Fibroblast of skin of right quadriceps (primary cell): ENCODE measurements at places on chromosomes 7 and 10.

GRCh38 chr10:109517748-109518147 lies 405.6 kb downstream of the XPNPEP1 start:
- no peak for DNase-seq

DNA sequence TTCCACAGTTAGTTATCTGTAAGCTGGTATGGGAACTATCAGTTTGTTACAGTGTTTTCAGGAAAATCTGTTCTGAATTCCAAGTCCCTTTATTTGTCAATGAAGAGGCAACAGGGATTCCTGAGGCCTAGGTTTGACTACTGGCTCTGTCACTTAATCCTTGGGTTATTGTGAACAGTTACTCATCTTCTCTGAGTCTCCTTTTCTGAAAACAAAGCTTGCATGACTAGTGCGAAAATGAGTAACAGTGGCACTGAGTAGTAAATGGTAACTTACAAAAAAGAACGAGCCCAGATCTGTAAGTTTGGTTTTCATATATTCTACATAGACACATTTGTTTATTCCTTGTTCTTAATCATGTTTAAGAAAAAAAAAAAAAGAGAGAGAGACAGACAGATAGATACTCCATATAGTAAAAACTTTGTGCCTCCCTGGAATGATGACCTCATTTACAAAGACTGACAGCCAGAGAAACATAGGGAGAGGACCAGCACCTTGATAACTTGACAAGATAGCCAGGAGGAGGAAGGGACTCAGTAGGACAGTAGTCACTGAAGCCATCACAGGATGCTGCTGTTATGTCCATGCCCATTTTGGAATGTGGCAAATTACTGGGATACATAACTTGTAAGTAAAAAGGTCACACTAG lies 1.9 kb downstream of the MRPS33 start:
- peak; percentile 5 for DNase-seq

DNA sequence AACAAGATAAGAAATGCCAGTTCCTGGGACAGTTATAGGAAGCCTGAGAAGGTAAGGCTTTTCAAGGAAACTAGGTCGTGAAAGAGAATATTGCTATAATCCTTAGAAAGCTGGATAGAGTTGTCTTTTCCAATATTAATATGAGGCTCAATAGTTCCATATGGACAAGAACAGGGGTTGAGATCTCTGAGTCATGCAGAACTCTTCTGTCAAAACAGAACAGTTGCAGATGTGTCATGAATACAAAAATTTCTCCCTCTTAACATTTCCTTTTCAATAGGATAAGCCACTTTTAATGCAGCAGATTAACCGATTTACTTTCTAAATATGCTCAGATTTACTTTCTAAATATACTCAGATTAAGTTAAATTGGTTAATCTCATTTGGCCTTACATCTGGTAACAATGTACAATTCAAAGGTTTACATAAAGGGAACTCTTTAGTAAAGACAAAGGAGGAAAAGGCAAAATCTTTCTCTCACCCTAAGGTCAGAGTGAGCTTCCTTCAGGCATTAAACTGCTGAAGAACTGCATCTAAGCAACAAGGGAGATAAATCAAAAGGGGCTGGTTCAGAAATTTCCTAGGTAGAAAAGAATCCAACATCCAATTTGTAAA lies 104.7 kb upstream of the PCDH15 start:
- DNase-seq, result no peak

- DNase-seq, result no peak
Observed at GRCh38 chr7:32088451-32088881, 18.3 kb upstream of the PDE1C start.

DNA sequence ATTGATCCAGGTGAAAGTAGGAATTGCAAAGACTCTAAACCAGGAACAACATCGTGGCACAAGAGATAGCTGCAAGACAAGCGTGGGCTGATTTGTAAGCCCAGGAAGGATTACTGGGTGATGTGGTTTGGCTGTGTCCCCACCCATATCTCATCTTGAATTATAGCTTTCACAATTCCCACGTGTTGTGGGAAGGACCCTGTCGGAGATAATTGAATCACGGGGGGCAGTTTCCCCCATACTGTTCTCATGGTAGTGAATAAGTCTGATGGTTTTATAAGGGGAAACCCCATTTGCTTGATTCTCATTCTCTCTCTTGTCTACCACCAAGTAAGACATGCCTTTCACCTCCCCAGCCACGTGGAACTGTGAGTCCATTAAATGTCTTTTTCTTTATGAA lies 59.5 kb downstream of the ST8SIA6 start:
- no peak for DNase-seq

DNA sequence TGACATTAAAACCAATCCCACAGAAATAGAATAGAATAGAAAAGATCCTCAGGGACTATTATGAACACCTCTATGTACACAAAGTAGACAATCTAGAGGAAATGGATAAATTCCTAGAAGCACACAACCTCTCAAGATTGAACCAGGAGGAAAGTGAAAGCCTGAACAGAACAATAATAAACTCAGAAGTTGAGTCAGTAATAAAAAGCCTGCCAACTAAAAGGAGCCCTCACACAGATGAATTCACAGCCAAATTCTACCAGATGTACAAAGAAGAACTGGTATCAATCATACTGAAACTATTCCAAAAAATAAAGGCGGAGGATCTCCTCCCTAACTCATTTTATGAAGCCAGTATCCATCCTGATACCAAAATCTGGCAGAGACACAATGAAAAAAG lies 220.3 kb upstream of the HPS1 start:
- no peak for DNase-seq
